Cardiac septum (tissue), 1 donor: ENCODE measurements at places on chromosomes 3 and 15. TPM values are rescaled to one million over a fixed set of nuclear protein-coding genes. Genes with fewer than 3 reads are reported as not detected.

- no peak for DNase-seq
These were observed 15.7 kb downstream of the CDCP1 start for GRCh38 chr3:45130476-45130875.

GRCh38 chr15:56587686-56588085 lies 122.7 kb upstream of the MNS1 start:
- no peak for DNase-seq

GRCh38 chr3:49173792-49174170 lies 2.4 kb downstream of the KLHDC8B start:
- no peak for DNase-seq

GRCh38 chr15:25652704-25653103 lies 210.4 kb downstream of the ATP10A start:
- no peak for DNase-seq

DNA sequence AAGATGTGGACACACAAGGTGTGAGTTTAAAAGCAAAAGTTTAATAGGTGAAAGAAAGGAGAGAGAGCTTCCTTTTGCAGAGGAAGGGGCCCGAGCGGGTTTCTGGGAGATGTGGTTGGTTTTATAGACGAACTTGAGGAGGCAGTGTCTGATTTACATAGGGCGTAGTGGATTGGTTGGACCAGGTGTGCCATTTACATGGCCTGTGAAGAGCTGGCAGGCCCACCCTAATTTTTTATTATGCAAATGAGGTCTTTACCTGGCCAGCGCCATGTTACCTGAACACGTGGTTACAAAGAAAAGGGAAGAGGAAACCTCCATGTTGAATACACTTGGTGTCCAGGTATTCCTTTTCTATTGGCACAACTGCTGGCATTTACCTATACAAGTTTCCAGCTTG lies 42.8 kb upstream of the THSD4 start:
- DNase-seq, result no peak

GRCh38 chr15:57472861-57473260 lies 96.6 kb downstream of the CGNL1 start:
- no peak for DNase-seq

- no peak for DNase-seq
These were observed 623.5 kb upstream of the TBL1XR1 start for GRCh38 chr3:177820683-177821316.

DNA sequence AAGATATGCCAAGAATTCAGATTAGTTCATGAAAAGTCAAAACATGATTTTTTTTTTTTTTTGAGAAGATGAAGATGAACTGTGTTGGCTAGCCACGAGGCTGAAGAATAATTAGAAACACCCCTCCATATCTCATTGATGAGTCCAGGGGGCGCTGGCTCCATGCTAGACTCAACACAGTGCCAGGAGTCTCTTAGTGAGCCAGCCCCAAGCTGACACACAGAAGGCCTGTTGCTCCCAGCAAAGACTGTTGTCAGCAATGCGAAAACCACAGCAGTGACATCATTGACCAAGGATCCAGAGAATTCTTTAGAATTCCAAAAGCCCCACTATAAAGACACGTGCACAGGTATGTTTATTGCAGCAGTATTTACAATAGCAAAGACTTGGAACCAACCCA lies 185.2 kb downstream of the ANXA2 start:
- DNase-seq, result no peak

DNA sequence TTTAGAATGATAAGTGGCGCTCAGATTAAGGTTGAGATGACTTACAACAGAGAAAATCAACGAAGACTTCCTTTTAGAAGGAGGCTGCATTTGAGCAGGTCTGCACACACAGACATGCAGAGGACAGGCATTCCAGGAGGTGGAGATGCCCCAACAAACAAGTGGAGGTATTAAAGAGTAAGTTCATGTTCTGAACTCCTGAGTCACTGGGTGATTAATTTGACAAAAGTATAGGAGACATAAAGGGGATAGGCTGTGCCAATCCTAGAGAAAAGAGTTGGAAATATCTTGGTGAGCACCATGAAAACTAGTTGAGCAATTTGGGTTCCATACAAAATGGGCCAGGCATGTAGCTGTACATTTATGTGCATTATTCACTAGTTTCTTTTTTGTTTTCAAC lies 33.5 kb upstream of the BCL6 start:
- DNase-seq, result no peak

DNA sequence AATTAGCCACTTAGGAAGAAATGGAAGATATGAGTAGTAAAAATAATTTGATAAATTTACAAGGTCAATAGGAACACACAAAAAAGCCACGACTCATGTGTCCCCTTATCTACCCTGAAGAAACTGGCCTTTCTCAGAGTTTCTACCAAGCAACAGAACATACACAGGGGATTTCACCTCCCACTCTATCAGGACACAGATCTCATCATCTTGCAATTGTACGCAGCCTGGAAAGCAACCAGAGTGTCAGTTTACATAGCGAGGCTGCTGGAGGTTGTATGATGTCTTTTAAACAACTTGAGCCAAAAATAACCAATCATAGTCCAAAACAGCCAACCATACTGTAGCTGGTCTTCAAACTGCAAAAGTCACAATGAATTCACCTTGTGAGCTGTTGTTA lies 19.7 kb upstream of the LMOD3 start:
- no peak for DNase-seq

GRCh38 chr3:161275919-161276318 lies 54.8 kb downstream of the NMD3 start:
- DNase-seq, result no peak

- DNase-seq, result no peak
These were observed 20.0 kb downstream of the PCCB start for GRCh38 chr3:136270179-136270578.

GRCh38 chr15:83784975-83785374 lies 131.1 kb downstream of the ADAMTSL3 start:
- DNase-seq, result no peak

DNA sequence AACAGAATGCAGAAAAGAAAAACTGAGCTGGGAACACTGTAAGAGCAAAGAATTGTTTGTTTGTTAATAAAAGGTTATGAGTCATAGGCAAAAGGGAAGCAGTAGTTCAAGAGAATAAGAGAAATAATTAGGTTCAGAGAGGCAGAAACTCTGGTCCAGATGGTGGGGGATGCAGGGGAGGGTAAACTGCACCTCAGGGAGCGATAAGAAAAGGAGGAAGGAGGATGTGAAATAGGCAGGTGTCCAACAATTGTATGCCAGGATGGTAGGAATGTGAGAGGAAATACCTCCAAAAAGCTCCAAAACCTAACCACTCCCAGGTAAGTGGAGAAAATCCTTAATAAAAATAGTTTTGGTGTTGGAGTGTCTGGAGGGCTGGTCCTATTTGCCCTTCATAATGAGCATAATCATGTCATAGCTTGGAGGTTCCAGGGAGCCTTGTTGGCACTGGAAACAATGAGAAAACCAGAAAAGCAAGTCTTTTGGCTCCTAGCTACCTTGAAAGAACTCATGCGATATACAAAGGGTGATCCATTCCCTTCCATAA lies 405.4 kb upstream of the TBL1XR1 start:
- no peak for DNase-seq

DPH6 gene
- 19.7 TPM for total RNA-seq

MSL2 gene
- total RNA-seq, result 20.0 TPM

CDCP1 gene
- 0.57 TPM for total RNA-seq

SPTBN5 gene
- 2.4 TPM for total RNA-seq
